ENCODE measurements at places on chromosomes 2 and 18.

DNA sequence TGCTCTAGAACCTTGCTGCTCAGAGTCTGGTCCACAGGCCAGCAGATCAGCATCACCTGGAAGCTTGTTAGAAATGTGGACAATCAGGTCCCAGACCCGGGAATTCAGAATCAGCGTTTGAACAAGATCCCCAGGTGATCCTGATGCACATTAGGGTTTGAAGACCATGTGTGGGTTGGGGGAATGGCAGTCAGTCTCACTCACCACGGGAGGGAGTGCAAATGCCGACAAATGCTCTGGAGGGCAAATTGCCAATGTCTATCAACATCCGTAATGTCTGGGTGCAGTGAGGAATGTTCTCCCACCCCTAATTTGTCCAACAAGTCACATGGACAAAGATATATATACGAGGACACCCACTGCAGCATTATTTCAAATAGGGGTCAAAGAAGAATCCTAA, 34.5 kb downstream of the INPP5D start:
- DNase-seq = no peak

- DNase-seq = peak; percentile 52
These were observed 807 bp downstream of the GAREM1 start for GRCh38 chr18:32469691-32470459.

DNA sequence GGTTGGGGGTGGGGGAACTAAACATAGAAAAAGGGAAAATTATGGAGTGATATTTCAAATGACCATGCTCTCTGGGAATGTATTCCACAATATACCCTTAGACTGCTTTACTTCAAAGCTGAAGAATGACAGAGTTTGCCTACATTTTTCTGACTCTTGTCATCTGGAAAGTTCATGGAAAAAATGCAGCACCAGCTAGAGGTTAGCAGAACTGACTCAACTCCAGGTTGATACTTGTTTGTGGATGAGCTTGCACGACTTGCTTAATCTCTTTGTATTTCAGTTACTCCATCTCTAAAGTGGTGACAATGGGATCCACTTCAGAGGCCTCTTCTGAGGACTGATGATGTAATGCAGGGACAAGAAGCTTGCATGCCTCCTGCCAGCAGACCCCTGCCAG, 824.0 kb upstream of the ID2 start:
- DNase-seq = no peak

DNA sequence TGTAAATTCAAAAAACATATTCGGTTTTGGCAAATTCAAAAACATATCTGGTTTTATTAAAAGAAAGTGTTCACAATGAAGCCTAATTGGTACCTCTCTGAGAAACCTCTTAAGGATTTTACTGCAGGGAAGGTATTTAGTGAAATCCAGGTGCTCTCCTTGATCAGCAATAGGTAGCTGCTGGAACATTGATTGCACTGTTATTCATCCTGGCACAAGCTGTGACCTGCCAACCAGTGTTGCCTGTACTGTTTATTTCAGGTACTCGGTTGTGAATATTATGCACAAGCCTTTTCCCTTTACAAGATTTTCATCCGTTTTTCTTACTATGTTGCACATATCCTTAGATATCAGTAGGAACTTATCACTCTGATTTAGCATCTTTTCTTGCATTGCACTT, 155.8 kb upstream of the ZEB2 start:
- DNase-seq = no peak

DNA sequence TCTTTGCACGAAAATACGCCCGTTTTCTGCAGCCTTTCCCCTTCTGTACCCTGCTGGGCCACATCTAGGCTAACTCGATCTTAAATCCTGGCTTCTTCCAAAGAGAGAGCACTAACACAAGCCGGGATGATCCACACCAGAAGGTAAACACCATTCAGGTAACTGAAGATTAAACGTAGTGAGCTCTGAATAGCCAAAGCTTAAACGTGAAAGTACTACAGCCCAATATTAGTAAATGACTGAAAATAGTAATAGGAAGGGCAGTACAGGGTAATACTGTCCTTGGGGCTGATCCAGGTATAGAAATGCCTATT, 422 bp upstream of the MRPL53 start:
- DNase-seq = no peak

- DNase-seq = no peak
These were observed 138.0 kb downstream of the AKAIN1 start for GRCh38 chr18:5058768-5059695.

GRCh38 chr18:64403784-64404503, 255.1 kb upstream of the LINC00305 start:
- DNase-seq = no peak

DNA sequence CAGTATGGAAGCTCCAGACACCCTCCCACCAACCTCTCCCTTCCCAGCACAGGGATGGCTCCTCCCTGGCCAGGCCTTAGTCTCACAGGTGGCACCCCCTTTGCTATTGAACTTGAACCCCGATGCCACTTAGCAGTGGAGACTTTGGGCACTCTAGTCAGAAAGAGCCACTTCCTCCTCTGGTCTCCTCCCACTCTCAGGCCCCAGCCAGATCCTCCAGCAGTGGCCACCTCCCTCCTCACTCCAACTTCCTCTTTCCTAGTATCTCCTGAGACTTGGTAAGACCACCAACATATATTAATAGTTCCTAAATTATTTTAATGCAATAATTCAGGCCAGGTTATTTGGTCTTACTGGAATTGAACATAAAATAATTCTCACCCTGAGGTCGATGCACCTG, 437.2 kb upstream of the ID2 start:
- no peak for DNase-seq

GRCh38 chr2:173990970-173991819, 26.0 kb upstream of the SP3 start:
- no peak for DNase-seq

DNA sequence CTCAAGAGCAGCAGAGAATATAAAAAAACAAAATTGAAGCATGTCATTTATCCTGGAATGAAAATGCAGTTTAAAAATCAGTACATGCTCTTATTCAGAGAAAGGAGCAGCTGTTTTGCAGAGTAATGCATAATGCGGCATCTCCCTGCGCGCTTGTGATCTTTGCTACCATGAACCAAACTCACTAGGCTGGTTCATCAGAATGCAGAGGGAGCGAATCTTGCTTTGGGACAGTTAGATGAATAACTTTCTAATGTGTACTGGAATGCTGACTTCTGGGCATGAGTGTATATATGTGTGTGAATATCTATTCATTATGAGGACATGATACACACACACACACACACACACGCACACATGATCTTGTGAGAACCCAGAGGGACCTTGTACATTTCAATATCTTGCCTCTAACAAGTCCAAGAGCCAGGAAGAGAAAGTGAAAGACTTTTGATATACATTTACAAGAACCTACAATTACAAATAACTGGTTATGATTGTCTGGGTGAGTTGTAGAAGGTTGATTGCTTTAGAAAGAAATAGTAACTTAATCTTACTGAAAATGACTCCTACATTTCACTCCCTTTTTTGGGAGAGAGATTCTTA, 54.1 kb upstream of the THOC1 start:
- DNase-seq = no peak

DNA sequence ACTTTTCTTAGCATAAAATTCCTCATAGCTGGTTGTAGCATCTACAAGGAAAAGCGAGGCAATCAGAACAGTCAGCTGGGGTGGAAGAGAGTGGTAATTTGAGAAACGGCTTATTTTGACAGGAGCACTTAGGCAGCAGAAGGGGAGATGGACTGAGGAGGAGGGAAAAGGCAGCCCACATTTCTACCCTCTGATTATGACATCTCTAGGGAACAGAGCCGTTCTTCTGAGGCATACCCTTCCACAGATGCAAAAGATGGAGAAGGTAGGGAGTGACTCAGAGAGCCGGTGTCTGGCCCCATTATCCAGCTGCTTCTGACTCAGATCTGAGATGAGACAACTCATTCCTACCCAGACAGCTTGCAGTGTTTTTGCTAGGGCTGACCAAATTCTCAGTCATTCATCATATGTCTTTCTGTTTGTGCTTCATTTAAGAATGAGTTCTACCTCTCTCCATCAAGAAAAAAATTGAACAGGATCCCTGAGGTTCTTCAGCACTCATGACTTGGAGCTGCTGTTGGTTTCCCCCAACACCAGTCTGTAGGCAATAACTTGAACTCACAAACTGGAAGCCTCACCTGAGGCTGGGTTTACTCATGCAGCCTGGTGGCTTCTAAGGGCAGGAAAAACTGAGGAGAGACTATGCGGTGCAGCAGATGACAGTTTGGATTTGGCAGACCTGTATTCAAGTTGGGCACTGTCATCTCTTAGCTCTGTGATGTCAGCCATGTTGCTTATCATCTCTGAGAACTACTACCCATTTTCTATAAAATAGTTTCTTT, 15.9 kb upstream of the SEC11C start:
- no peak for DNase-seq

DNA sequence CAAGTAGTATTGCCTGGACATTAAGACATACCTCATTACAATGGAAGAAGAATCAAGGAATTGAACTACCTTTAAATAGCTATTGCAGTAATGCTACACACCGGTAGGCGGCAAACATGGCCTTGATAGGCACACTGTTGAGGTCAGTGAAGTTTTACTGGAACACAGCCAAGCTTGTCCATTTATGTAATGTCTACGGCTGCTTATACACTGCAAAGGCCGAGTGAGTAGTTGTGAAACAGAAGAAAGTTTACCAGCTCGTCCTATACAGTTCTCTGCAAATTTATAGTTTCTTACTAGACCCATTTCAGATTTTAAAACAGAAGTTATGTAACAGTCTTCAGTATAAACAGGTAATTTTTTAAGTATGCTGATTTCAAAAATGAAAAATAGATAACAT, 38.8 kb downstream of the PPP4R1 start:
- DNase-seq = no peak

- no peak for DNase-seq
These were observed 214.5 kb downstream of the TMEM182 start for GRCh38 chr2:102975996-102976975.

GRCh38 chr2:239215136-239215925, 185.5 kb downstream of the HDAC4 start:
- no peak for DNase-seq

DNA sequence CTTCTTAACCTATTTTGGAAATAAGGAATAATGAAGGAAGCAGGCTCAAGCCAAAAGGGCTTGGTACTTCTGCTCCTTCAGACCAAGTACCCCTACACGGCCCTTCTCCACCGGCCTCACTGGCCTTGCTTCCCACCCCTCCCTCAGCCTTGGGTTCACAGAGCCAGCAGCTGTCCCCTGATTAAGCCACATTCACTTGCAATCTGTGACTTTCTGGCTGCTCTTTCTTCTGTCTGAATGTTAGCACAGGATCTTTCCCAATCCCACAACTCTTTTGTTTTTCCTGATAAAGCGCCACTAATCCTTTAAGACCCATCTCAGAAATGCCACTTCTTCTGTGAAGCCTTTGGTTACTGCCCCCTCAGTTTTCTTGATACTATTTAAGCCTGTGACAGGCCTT, 52.4 kb downstream of the REEP1 start:
- DNase-seq = no peak

DNA sequence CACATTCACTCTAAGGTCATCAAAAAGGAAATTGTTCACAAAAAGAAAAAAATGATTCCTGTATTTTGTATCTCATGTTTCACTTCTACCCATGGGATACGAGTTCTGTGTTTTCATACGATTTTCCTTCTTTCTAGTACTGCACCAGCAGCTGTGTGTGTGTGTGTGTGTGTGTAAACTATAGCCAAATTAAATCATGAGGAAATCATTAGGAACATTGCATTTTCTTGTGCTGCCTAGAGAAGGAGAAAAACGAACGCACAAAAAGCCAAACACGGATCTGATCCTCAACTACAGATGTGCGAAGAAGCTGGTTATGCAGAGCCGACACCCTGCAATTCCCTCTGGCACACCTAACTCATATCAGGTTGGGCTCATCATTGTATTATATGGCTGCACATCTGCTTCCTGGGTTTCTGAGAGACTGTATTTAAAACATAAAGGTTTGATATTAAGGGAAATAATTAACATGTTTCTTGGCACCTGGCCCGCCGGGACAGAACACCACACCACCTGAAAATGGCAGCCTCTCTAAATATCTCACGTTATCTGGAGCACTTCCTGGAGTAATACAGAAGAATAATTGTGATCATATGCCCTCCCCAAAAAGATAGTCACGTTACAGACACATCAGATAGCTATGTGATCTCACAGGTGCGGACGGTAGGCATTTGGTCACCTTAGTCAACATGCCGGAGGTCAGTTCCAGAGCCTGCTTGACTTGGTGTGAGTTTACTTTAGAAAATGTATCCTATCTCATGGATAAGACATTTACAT, 586.3 kb upstream of the SALL3 start:
- DNase-seq = no peak

- peak; percentile 64 for DNase-seq
These were observed 33.6 kb downstream of the KIDINS220 start for GRCh38 chr2:8803658-8804379.

DNA sequence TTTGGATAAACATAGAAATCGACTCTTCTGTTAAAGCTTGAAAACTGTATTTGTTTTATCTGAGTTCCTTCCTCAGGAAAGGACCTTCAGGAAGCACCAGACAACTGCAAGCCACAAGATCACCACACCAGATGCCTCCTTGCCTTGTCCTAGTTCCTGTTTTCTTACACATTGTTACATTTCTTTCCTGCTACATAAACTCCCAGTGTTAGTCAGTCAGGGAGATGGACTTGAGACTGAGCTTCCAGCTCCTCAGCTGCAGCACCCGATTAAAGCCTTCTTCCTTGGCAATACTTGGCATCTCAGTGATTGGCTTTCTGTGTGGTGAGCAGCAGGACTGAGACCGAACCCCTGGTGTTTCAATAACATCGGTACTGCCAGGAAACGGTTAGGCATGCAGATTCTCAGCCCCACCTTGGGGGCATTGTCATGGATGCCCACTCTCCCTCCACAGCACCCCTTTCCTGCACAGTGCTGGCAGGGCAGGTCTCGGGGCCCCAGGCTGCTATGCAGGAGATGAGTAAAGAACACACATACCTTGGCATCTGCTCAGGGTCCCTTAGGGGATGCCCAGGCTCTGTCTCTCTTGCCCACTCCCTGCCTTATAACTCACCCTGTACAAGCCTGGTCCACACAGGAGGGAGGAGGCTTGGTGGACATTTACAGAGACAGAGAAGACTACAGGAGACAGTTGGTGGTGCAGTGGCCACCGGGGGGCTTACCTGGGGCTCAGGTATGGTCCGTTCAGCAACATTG, 32.6 kb downstream of the ANKMY1 start:
- DNase-seq = peak; percentile 37

- no peak for DNase-seq
These were observed 121.3 kb upstream of the DDX18 start for GRCh38 chr2:117693154-117693553.

DNA sequence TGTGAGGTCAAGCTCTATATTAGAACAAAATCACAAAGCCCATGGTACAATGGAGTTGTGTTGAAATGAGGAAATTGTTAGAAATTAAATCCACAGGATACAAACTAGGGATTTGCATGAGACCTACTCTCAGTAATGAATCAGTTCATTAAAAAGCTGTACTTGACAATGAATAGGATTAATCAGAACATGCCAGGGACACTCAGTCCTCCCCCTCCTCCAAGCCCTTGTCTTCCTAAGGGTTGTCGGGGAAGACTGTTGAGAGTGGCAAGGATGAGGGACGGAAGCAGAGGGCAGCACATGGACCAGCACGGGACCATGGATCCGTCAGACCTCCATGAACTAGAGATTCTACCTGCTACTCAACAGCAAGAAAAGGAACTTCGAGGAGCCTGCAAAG, 39.8 kb downstream of the SPRED2 start:
- DNase-seq = no peak

GRCh38 chr2:44895061-44895460, 46.4 kb upstream of the SIX3 start:
- no peak for DNase-seq

GRCh38 chr18:8972116-8972515, 130.4 kb upstream of the NDUFV2 start:
- no peak for DNase-seq
